GM23248 (cell line): ENCODE measurements at places on chromosomes 16 and 17. TPM values are rescaled to one million over a fixed set of nuclear protein-coding genes. Genes with fewer than 3 reads are reported as not detected.

GRCh38 chr17:80673152-80673920 is 128.7 kb downstream of the RPTOR start:
- DNase-seq: peak; percentile 22

The TTYH2 gene
- polyA plus RNA-seq: 0.19 and 0.38 TPM in 2 replicates

- DNase-seq: no peak
Observed at GRCh38 chr16:51473091-51473490, 322.0 kb upstream of the SALL1 start.

The TP53TG3B gene
- polyA plus RNA-seq: not detected in 2 replicates

- DNase-seq: no peak
Observed at GRCh38 chr16:4283441-4283840, 10.6 kb upstream of the TFAP4 start.

GRCh38 chr16:31214708-31215286 is 878 bp downstream of the TRIM72 start:
- DNase-seq: peak; percentile 24

GRCh38 chr17:7613769-7614424 is 800 bp downstream of the FXR2 start:
- DNase-seq: peak; percentile 68

GRCh38 chr17:42422412-42422957 is 571 bp downstream of the CAVIN1 start:
- DNase-seq: peak; percentile 77

- DNase-seq: no peak
Observed at GRCh38 chr17:51768706-51769105, 389.8 kb downstream of the CA10 start.

- peak; percentile 47 for DNase-seq
Observed at GRCh38 chr17:29588017-29588561, 1.4 kb downstream of the GIT1 start.

DNA sequence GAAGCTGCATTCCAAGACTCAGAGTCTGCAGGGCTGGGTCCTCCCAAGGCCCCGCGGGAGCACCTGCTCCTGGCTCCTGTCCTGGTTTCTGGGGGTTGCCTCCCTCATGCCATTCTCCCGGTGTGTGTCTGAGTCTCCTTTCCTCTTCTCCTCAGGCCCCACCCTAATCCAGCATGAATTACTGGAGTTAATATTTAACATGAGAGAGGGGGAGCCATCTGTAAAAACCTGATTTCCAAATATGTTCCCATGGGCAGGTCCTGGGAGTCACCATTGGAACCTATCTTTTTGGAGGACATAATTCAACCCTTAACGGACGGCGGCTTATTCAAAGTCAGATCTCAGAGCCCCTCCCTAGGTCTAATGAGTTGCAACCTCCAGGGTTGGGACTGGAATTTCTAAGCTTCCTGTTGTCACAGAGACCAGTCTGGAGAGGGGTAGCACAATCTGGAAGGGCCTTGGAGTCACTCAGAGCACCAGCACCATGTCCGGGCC is 5.4 kb downstream of the C17orf99 start:
- DNase-seq: peak; percentile 79

GRCh38 chr17:56723421-56723820 is 110.3 kb downstream of the C17orf67 start:
- peak; percentile 3 for DNase-seq

GRCh38 chr17:19387921-19388521 is 1.0 kb upstream of the MFAP4 start:
- DNase-seq: peak; percentile 95

GRCh38 chr17:10803830-10804475 is at the start of gene TMEM238L:
TMEM238L (minus strand) TSS chr17:10804099; CDS start chr17:10803963, 136 bp downstream.
- no peak for DNase-seq

DNA sequence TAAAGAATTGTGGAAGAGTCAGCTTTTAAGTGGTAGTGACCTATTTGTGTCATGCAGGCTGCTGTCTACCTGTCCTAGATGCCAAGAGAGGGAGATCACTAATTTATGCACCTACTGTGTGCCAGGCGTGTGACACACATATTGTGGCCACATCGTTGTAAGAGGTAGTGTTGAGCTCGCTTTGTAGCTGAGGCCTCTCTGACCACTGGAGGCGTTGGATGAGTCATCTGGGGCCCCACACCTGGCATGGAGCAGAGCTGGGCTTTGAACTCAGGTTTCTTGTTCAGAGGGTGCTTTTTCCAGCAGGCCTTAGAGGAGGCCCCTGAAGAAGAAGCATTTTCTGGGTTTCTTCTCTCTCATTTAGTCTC is 52.3 kb upstream of the LGALS9 start:
- DNase-seq: peak; percentile 48

DNA sequence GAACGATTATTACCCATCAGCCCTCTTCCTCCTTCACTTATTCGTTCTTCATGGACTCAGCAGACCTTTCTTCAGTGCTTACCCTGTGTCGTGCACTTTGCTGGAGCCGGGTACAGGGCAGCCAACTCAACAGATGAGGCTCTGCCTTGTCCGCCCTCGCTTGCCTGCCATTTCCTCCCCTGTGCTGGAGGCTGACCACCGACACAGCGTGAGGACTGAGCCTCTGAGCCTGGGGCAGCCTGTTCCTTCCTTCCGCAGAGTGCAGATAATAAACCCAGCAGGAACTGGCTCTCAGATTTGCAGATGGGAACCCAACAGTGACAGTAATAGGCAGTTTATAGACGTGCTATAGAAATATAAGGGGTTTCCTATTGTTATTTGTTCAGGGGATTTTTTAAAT is 7.0 kb upstream of the SLC39A11 start:
- no peak for DNase-seq

The KRT9 gene
- polyA plus RNA-seq: not detected in 2 replicates

The SMPD3 gene
- 0.24 and 0.32 TPM in 2 replicates for polyA plus RNA-seq

DNA sequence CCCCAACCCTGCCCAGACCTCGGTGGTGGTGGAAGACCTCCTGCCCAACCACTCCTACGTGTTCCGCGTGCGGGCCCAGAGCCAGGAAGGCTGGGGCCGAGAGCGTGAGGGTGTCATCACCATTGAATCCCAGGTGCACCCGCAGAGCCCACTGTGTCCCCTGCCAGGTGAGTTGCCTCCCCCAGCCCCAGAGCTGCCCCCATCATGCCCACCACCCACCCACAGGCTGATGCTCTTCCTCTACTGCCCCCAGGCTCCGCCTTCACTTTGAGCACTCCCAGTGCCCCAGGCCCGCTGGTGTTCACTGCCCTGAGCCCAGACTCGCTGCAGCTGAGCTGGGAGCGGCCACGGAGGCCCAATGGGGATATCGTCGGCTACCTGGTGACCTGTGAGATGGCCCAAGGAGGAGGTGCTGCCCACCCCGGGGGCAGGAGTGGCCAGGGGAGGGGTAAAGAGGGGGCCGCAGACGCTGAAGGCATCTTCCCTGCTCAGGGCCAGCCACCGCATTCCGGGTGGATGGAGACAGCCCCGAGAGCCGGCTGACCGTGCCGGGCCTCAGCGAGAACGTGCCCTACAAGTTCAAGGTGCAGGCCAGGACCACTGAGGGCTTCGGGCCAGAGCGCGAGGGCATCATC is 8.4 kb downstream of the GALK1 start:
- no peak for DNase-seq

GRCh38 chr16:70437017-70437581 is 1.8 kb downstream of the ST3GAL2 start:
- DNase-seq: peak; percentile 77

GRCh38 chr17:2485543-2485942 is 26.1 kb downstream of the METTL16 start:
- peak; percentile 13 for DNase-seq

- no peak for DNase-seq
Observed at GRCh38 chr16:14437426-14437825, 192.6 kb downstream of the PARN start.

DNA sequence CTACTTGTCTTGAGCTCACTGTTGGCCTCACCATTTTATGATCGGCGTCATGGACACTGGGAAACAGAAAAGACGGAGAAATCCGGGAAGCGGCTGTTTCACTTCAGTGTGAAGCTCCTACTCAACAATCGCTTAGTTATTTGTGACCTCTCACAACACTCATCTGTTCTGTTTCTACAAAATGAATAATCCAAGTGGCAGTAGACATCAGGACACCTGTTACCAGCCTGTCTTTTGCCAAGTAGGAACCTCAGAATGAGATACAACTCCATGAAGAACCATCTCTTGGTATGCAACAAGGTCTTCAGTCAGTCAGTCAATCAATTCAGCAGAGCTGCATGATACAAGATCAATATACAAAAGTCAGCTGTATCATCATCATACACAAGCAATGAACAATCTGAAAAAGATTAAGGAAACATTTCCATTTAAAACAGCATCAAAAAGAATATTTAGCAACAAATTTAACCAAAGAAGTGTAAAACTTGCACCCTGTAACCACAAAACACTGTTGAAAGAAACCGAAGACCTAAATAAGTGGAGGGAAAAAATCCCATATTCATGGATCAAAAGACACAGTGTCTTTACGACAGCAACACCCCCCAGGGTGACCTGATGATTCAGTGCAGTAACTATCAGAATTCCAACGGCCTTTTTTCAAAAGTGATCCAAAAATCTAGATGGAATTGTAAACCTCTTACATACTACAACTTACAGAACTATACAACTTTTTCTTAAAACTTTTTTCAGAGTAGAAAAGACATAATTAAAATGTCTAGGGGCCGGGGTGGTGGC is 63.4 kb downstream of the ANKRD11 start:
- DNase-seq: peak; percentile 45

- no peak for DNase-seq
Observed at GRCh38 chr17:28369684-28370034, 448 bp downstream of the VTN start.

DNA sequence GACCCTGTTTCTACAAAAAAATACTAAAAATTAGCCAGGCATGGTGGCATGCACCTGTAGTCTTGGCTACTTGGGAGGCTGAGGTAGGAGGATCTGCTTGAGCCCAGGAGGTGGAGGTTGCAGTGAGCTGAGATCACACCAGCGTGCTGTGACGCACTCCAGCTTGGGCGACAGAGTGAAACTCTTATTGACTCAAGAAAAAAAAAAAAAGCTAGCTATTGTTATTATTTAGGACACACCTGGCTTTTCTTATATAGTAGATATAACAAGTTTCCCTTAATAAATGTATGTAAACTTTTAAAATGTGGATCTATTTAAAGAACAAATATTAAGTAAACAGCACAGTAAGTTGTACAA is 1.8 kb downstream of the RABEP2 start:
- no peak for DNase-seq

The MILR1 gene
- 6.3 and 6.5 TPM in 2 replicates for polyA plus RNA-seq

- peak; percentile 42 for DNase-seq
Observed at GRCh38 chr16:29815032-29815721, 775 bp upstream of the PAGR1 start.

The TAC4 gene
- polyA plus RNA-seq: not detected in 2 replicates

- no peak for DNase-seq
Observed at GRCh38 chr17:36068524-36068923, 4.5 kb downstream of the CCL18 start.

DNA sequence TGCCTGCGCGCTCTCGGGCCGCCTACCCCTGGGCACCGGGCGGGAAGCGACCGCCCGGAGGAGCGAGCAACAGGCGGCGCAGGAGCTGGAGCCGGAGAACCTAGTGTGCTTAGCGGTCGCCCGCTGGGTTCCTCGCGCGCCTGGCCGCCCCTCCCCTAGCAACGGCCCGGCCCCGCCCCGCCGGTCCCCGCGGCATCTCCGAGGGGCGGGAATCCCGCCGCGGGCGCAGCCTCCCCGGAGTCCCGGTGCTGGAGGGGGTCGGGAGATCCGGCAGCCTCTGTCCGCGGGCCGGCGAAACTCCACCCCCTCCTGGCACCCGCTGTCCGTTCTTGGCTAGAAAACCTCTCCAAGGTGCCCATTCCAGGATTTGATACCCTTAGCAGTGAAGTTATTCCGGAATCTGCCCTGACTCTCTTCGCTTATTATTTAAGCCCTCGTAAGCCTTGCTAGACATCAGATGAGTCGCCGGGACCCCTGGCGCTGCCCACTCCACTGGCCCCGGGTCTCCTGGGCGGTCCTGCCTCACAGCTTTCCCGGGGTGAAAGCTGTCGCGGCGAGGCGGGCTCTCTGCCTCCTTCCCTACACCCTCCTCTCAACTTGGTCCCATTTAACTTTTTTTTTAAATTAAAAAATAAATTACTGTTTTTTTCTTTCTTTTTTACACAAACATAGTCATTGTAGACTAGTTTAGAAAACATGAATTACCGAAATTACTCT is at the start of gene RPRML:
RPRML (minus strand) TSS at position 107 of the 717 bp plus-strand sequence. CDS start 246 bp downstream, outside the sequence.
- peak; percentile 47 for DNase-seq

The CCDC40 gene
- polyA plus RNA-seq: 2.3 and 2.4 TPM in 2 replicates

- no peak for DNase-seq
Observed at GRCh38 chr17:36999471-36999870, 50.7 kb downstream of the AATF start.

The SLC38A8 gene
- polyA plus RNA-seq: not detected in 2 replicates

DNA sequence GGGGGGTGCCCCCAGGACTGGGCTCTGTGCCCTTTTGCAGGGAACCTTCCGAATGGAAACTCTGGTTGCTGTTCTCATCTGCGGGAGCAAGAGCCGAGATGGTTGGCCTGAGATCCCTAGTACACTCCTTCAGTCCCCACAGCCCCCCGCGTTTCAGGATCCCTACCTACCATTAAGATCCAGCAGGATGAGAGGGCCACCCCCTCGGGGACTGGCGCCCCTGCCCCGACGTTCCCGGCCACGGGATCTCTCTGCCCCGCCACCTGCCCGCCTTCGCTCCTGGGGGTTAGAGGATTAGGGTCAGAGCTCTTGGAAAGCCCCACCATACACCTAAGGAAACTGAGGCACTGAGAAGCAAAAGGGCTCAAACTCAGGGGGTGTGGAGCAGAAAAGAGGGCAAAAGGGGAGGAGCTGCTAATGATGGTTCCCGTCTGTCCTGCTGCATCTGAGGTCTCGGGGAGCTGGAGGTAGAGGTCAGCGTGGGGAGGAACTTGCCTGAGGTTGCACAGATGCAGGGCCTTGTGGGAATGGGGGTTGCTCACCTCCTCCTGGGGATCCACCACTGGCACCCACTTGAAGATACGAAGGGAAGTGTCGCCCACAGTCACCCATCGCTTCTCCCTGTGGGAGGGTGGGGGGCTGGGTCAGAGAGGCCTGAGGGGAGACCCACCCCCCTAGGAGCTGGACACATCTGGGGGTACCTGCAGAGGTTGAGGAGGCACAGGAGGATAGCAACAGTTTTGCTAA is 1.0 kb downstream of the BCL7C start:
- peak; percentile 9 for DNase-seq
